ENCODE measurements at places on chromosomes 3 and 15. TPM values are rescaled to one million over a fixed set of nuclear protein-coding genes. Genes with fewer than 3 reads are reported as not detected.

Gene MYO5C
- 1.4 TPM for total RNA-seq

Gene SPTSSB
- total RNA-seq = not detected

Gene ADAMTS9
- not detected for total RNA-seq

Gene RTP3
- total RNA-seq = not detected

Gene MYLK
- 0.50 TPM for total RNA-seq

Gene SLC28A2
- total RNA-seq = not detected

Gene NPAP1
- not detected for total RNA-seq

Gene ITIH1
- total RNA-seq = not detected

Gene CILP
- not detected for total RNA-seq

Gene STARD9
- total RNA-seq = 8.2 TPM

Gene ZNF501
- total RNA-seq = 2.0 TPM

Gene PLA2G4E
- not detected for total RNA-seq

Gene AHSG
- total RNA-seq = not detected

Gene COL6A5
- 0.05 TPM for total RNA-seq

Gene GOLGA8H
- not detected for total RNA-seq

Gene VPS39
- 82.3 TPM for total RNA-seq

Gene GPR149
- total RNA-seq = not detected

Gene GOLGA6L7
- total RNA-seq = not detected

Gene NEK10
- total RNA-seq = 0.86 TPM

Gene CISH
- 328 TPM for total RNA-seq

Gene MEIS2
- total RNA-seq = not detected

Gene MKRN3
- total RNA-seq = 4.4 TPM

Gene ACTC1
- not detected for total RNA-seq

Gene ERICH6
- total RNA-seq = 0.81 TPM

Gene TF
- total RNA-seq = 0.15 TPM

Gene TRH
- not detected for total RNA-seq

Gene PIGX
- total RNA-seq = 47.2 TPM

Gene STRA6
- total RNA-seq = not detected

Gene MBD4
- 47.1 TPM for total RNA-seq

Gene CTXN2
- total RNA-seq = not detected

Gene EIF3J
- 87.8 TPM for total RNA-seq

Gene DLL4
- not detected for total RNA-seq

Gene CLSTN2
- total RNA-seq = not detected

Gene SLCO3A1
- total RNA-seq = 48.8 TPM

Gene SEMA5B
- total RNA-seq = 0.30 TPM

Gene LDHAL6B
- not detected for total RNA-seq

Gene DCUN1D1
- 60.2 TPM for total RNA-seq

Gene PLXNB1
- total RNA-seq = 1.9 TPM

Gene ANKUB1
- total RNA-seq = not detected

Gene LCMT2
- total RNA-seq = 8.9 TPM

Gene CHRD
- not detected for total RNA-seq

Gene USP8
- total RNA-seq = 59.9 TPM

Gene GPR15
- 111 TPM for total RNA-seq

Gene CAV3
- not detected for total RNA-seq

All from activated CD4-positive, alpha-beta memory T cell treated with anti-CD3 and anti-CD28 coated beads, Interleukin-2, amount 10 ng/mL, durations not matched to agents 7 days and 5 days (primary cell).